ENCODE measurements at places on chromosomes 7 and 10.

DNA sequence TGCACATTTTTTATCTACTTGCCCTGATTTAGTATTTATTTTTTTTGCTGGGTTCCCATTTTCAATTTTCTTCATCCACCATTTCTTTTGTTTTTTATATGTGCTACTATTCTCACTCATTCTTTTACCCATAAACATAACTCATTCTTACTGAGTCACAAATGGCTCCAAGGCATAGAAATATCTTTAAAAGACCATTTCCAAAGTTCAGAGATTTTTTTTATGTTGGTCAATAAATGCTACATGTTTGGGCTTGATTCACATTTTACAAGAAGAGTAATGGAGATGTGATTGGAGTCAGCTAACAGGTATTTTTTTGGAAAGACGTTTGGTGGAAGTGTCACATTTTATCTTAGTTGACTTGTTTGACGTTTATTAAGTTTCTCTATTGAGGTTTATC, 1303.2 kb upstream of the LRRTM3 start:
- no peak for DNase-seq

GRCh38 chr7:138377306-138377705, 82.8 kb upstream of the TRIM24 start:
- DNase-seq = no peak

DNA sequence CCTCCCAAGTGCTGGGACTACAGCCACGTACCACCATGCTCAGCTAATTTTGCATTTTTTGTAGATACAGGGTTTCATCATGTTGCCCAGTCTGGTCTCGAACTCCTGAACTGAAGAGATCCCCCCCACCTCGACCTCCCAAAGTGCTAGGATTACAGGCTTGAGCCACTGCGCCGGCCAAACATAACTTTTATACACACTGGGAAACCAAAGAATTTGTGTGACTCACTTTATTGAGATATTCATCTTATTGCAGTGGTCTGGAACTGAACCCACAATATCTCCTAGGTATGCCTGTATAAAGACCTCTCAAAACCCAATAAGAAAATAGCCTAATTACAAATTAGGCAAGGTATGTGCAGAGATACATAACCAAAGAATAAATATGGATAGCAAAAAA, 182.6 kb upstream of the FEZF1 start:
- no peak for DNase-seq

- DNase-seq = no peak
Observed at GRCh38 chr7:12731775-12732174, 44.3 kb downstream of the ARL4A start.

- no peak for DNase-seq
Observed at GRCh38 chr10:93565446-93565845, 1.0 kb upstream of the FFAR4 start.
